ENCODE measurements at places on chromosomes 4 and X.

- no peak for DNase-seq
Observed at GRCh38 chr4:142334931-142335330, 511.2 kb downstream of the INPP4B start.

DNA sequence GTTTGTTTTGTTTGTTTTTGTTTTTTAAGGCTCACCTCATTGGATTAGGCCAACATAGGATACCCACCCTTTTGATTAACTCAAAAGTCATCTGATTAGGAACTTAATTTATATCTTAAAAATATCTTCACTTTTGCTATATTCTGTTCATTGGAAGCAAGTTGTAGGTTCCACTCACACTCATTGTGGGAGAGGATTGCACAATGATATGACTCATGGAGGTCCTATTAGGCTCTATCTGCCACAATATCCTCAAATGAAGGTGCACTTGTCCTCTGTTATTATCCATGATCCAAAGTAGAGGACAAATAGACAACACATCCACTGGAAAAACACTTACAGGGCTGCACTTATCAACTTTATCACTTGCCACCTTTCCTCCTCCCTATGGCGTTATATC lies 60.5 kb upstream of the ADAMTS3 start:
- no peak for DNase-seq

- DNase-seq, result no peak
Observed at GRCh38 chr4:24890561-24891126, 22.2 kb downstream of the CCDC149 start.

DNA sequence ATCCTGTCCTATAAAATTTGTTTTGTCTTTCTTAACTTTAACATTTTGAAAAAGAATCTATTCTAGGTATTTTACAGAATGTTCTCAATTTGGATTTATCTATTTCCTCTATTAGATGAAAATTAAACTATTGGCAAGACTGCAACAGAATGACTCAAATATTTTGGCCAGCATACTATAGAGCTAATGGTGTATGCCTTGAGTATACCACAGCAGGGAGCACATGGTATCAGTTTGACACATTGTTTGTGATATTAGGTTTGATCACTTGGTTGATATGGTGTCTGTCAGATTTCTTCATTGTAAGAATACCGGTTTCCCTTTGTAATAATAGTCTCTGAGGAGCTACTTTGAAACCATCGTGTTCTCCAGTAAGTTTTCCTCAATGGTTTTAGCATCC lies 87.8 kb upstream of the NPNT start:
- DNase-seq, result no peak

DNA sequence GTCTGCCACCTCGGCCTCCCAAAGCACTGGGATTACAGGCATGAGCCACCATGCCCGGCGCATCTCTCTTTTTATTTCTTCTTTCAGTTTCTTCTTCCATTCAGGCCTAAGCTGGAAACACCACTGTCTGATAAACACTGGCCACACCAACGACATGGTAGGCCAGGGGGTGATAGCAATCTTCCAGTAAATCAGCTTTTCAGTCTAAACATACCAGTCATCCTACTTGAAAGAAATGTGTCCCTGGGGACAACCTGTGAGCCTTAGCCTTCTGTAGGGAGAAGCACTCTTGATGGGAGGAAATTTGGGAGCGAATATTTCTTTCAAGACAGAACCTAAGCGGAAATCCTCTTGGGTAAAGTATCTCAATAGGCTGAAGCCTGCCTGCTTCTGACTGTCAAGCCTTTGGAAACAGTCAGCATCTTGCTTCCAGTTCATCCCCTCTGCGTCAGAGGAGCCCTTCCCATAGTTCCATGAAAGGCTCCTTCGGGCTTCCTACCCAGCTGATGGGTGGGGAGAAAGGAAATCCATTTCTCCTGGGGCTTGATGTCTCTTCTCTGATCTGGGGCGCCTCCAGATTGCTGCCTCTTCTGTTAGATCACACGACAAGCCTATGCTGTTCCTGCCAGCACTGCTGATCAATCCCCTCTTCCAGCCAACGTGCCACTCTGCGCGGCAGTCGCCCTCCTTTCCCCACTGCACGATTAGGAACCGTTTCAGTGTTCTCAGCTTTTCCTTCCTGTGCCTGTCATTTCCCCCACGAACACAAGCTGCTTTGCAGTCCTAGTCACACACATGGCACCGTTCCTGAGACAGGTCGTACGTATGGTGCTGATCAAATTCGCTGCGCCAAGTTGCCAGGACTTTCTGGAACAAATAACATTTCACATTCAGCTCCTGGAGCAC lies 49.5 kb upstream of the CBR4 start:
- DNase-seq, result no peak

DNA sequence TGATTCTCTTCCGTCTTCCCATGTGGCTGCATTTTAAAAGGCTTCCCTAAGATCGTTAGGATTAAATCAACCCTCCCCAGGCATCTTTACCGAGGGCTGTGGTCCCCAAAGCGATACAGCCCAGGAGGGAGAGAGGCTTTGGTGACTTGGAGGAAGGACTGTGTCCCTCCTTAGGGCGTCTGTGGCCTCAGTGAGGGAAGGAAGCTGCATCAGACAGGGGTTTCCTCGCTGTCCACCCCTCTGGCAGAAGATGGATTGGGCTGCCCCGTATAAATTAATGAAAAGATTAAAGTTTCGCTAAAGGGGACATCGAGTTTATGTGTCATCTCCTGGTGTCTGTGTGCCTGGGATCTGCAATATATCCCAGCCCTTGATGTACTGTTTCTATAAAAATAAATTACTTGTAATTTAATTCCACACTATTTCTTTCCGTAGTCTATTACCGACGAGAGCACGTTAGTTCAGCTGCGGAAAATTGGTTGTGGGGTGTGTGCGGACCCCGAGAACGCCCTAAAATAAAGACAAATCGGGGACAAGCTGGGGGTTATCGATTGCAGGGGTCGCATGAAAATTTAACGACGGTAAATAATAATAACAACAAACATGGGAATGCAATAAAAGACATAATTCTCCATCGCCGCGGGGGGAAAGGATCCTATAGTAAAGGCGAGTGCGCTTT lies 6.5 kb downstream of the SHOX start:
- DNase-seq, result no peak

GRCh38 chr4:145870155-145871020 lies 68.2 kb downstream of the ZNF827 start:
- no peak for DNase-seq

DNA sequence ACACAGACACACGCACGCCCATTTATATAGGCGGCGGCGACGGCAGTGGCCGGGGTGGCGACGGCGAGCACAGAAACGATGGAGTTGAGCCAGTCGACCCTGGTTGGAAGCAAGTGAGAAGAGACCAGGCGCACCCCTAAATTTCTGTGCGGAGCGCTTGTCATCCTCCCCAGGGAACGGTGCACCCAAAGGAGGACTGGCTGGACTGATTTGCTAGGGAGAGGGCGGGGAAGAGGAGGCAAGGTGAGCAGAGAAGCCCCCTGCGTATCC lies 302 bp downstream of the NHS start:
- DNase-seq, result no peak

GRCh38 chr4:8048856-8049676 lies 109.4 kb upstream of the AFAP1 start:
- no peak for DNase-seq

DNA sequence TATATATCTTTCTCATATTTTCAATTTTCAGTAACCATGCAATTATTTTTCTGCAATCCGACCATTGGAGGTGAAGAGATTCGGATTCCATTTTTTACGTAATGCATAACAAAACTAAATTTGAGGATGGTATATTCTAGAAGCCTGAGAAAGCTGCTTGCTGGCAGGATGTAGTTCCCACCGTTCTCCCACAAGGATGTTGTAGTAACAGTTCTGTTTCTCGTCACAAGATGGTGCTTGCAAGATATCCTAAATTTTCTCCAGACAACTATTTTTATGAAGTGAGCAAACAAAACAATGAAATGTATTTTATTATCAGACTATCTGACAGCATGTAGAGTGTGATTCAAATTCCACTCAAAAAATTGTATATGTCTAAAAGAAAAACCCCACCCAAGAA lies 10.7 kb downstream of the PWWP3B start:
- DNase-seq, result no peak

GRCh38 chr4:16050669-16051068 lies 33.2 kb downstream of the PROM1 start:
- no peak for DNase-seq

- DNase-seq, result no peak
Observed at GRCh38 chrX:22247169-22247568, 25.5 kb upstream of the CBLL2 start.

DNA sequence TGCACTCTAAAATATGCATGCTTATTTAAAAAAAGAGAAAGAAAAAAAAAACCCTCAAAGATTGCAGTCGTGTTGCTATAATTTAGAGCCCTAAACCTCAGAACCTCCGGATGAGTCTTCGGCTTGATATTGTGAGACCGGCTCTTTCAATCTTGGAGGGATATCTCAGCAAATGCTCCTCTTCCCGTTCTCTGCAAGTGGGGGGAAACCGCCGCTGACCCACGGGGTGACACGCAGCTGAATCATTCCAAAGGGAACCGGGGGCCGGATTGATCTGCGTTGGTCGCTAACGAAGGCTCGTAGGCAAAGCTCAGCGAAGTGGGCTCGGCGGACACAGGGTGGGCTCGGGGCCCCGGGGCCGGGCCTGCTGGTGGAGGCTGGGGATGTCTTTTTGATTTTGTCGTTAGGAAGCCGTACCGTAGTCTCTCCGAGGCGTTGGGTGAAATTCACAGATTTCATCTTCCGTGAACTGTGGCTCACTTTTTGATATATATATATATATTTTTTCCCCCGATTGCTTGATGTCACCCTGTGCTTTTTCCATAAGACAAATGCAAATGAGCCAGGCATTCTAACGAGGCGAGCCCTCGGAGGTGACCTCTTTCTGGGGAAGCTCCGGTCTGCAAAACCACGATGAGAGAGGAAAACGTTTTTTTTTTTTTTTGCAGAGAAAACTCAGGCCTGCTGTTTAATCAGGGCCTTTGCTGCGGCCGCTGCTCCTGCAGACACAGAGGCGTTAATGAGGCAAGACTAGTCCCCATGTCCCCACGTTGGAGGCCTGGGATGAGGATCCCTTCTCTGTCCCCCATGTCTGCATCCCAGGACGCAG lies 110.7 kb upstream of the PPP2R3B start:
- DNase-seq, result no peak

DNA sequence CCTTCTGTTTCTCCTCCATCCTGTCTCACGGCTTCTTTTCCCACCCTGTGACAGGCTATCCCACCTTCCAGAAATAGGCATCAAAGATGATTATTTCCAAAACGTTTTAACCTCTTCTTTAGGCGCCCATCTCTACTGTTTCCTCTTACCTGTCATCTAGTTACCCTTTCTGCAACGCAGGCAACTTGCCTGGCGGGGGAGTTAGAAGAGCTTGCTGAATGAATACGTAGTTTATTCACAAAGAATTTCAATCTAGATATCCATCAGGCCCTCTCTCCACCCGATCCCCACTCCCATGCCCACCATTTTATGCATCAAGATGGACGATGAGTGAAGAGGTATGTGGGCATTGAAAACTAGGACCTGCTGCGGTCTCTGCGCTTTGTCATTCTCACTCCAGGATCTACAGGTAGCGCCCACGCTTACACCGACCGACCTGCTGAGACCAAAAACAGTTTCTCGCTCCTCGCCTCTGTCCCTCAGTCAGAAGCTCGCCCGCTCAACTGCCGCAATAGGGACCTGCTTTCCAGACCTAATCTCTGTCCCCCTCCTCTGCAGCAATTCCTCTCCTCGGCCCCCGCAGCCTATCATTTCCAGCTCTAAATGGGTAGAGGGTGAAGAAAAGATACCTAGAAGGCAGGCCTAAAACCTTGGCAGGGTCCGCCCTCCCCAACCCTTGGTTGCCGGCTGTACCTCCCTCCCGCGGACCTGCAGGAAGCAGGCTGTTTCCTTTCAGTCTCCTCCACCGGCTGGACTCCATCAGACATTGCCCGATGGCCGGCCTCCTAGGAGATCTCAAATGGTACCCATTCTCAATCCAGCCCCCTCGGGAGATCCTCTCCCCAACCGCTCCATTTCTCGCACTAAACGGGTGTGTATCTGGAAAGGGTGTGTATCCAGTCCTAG lies 624 bp downstream of the BEX5 start:
- no peak for DNase-seq

GRCh38 chr4:40713798-40714197 lies 36.0 kb upstream of the NSUN7 start:
- DNase-seq, result no peak

GRCh38 chr4:181140037-181140603 lies 1103.1 kb upstream of the TENM3 start:
- DNase-seq, result no peak
